ENCODE measurements at places on chromosomes 2 and 18. TPM values are rescaled to one million over a fixed set of nuclear protein-coding genes. Genes with fewer than 3 reads are reported as not detected.

Gene TP53I3
- 93.2 TPM for total RNA-seq

Gene CD302
- total RNA-seq, result 0.41 TPM

Gene ALPI
- total RNA-seq, result not detected

Gene RPRM
- total RNA-seq, result 0.53 TPM

Gene KLHL30
- 0.53 TPM for total RNA-seq

Gene SP3
- 58.8 TPM for total RNA-seq

Gene CD8B
- total RNA-seq, result not detected

Gene SLC8A1
- 33.5 TPM for total RNA-seq

Gene EIF2B4
- 47.3 TPM for total RNA-seq

Gene STAT4
- 1.6 TPM for total RNA-seq

Gene SATB2
- total RNA-seq, result 11.6 TPM

Gene PROKR1
- total RNA-seq, result not detected

Gene NCKAP1
- total RNA-seq, result 167 TPM

Data from astrocyte (in vitro differentiated cells and primary cell).